Lower leg skin (tissue), 4 donors: ENCODE measurements at places on chromosomes 7 and 10.
A peak's percentile ranks its signal among the peaks of the same experiment; 100 is the strongest.

DNA sequence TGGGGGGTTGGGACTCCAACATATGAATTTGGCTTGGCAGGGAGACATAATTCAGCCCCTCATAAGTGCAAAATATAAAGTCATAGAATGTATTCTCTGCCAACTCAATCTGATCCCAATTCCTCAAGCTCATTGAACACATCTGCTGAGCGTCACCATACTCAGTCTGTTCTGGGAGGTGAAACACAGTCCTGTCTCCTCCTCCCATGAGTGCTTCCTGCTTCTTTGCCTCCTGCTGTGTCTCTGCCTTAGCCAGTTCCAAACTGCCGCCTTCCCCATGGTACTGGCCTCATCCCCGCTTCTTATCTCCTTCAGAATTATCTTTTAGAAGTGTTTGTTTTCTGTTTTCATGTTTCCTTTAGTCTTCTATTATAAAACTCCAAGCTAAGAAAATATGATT is 365.5 kb downstream of the TNS3 start:
- DNase-seq, result no peak

GRCh38 chr10:66102756-66103155 is 823.1 kb upstream of the LRRTM3 start:
- DNase-seq, result no peak

DNA sequence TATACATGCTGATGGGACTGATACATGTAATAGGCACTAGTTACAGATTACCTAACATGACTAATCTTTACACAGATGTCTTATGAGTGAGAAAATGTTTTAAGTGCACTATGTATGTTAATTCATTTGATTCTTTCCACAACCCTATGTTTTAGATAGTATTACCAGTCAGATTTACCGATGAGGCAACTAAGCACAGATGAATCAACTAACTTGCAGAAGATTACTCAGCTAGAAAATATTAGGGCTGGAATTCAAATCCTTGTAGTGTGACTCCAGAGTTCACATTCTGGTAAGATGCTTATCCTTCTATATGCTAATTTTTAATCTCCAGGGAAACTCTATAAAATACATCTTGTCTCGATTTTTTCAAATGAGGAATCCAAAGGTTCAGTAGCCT is 964.9 kb downstream of the REEP3 start:
- no peak for DNase-seq

DNA sequence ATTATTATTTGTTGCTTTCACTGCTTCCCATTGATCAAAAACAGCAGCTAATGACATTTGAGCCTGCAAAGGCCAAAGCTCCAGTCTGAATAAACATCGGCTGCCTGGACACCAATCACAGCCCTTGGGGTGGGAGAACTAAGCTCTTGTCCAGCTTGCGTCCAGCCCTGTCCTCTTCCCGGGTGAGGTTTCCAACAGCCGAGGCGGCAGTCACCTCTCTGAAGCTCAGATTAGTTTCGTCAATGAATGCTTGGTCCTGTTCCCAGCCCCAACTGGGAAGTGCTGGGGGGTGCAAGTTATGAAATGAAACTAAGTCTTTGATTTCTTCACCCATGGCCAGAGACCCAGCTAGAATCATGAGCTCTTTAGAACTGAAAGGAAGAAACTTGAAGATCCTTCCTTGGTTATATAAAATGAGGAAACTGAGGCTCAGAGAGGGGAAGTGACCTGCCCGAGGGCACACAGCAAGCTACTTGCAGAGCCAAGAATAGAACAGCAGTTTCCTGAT is 114.0 kb upstream of the TCF7L2 start:
- DNase-seq, result peak; percentile 89

- DNase-seq, result no peak
These were observed 118.1 kb upstream of the LYZL2 start for GRCh38 chr10:30747633-30748032.

DNA sequence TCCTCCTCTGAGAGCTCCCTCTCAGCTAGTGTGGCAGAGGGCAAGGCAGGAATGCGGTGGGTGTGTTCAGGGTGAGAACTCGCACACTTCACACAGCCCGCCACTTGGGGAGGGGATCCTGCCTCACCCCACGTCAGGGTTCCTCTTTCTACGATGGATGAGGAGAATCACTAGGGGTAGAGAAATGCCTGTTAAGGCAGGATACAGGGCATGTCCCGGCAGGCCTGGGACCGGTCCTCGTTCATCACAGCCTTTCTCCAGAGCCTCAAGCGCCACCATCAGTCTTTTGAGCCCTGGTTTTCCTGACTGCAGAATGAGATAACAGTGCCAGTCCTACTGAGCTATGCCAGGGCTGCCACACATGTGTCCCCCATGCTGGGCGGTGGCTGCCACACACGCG is 546.7 kb upstream of the ADARB2 start:
- DNase-seq, result no peak

DNA sequence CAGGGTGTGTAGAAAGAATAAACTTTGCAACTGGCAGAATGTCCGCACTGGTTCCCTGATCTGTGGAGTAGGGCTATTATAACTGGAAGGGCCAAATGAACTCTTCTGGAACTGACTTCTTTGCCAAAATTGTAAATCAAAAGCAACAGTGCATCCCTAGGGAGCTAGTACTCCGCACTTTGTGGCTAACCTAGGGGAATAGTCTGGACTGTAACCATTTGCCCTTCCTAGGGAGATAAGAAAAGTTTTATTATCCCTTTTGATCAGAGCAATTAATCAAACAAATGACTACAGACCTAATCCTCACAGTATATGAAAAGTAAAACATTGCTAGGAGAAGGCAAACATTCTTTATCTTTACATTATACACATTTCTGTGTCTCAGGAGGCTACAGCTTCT is 45.5 kb upstream of the STEAP1B start:
- no peak for DNase-seq

GRCh38 chr7:151245360-151246101 is 3.0 kb downstream of the SMARCD3 start:
- peak; percentile 87 for DNase-seq

DNA sequence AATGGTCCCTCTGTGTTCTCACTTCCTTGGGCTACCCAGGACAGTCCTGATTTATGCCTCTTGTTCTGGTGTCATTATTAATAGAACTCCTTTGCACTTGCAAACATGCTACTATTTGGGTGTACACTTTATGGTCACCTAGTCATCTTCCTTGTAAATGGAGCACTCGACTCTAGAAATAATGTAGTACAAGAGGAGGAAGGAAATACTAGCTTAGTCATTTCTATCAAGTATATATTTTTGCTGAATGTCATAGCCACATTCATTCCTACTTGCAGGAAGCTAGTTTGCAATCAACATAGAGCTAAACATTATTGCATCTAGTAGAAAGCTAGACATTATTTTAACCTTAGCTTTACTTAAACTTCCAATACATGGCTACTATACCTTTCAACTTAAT is 335.3 kb downstream of the MAGI2 start:
- DNase-seq, result no peak

DNA sequence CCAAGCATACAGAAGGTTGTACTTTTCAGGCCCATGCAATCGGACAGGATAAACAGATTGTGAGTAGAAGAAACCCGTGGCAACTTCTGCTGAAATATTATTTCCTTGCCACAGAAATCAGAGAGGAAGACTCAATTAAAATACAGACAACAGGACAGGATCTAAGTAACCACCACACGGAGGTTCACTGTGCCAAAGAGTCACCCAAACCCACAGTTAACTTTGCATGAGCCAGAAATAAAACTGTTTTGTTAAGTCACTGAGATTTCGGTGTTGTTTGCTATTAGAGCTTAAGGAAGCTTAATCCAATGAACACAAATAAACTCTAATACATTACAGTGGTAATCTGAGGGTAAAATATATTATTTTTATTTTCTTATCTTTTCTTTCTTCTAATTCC is 14.0 kb downstream of the PNPLA8 start:
- no peak for DNase-seq

- DNase-seq, result no peak
These were observed 96.3 kb upstream of the NEBL start for GRCh38 chr10:20993389-20993788.

DNA sequence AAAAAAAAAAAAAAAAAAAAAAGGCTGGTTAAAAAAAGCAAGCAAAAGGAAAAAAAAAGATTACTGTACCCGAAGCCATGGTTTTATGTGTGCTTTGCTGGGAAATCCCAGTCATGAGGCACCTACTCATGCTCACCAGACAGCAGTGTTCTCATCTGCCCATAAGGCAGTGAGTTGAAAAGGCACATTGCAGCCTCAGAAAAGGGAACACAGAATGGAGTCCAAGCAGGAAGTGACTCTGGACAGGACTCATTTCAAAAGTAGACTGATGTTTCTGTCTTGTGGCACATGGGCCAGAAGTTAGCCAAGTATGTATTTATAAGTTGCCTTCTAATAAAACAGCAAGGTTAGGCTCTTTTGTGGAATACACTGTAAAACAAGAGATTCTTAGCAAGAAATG is 40.2 kb downstream of the PDSS1 start:
- no peak for DNase-seq

GRCh38 chr7:16891874-16892643 is 10.3 kb upstream of the AGR3 start:
- DNase-seq, result no peak

DNA sequence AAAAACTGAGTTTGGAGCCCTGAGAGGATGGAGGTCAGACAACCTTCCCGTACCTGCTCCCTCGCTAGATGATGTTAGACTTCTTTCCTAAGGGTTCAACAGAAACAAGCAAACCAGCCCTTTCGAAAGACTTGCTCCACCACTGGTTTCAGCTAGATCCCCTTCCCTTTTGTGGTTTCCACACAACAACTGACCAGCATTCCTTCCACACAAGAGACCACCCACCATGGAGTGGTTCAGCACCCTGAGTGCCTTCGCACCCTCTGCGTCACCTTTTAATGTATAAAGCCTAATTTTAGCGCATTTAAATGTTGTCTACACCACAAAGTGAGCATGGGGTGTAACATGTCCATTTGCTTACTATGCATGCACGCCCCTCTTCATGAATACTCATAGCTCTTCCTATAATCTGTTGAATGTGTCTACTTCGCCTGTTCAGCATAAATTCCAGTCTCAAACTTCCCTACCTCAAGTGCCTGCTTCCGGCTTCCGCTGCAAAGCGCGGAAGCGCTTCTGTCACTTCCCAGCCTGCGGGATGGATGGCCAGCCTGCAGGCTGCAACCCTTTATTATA is 69.0 kb downstream of the TACC2 start:
- no peak for DNase-seq

DNA sequence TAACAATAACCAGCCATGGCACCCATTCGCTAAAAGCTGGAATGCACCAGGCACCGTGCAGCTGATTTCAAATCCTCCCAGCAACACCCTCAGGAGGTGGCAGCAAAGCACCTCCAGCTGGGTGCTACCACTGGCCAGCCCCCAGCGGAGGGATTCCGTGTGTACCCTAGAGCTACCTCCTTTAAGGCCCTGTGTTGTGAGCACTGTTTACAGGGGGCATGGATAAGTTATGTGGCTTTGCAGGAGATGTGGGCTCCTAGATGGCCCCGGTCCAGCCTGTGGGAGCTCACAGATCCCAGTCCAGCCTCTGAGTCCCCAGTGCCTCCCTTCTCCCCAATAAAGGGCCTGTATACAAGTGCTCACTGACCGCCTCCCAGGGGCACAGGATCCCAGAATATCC is 27.1 kb downstream of the TNRC18 start:
- DNase-seq, result no peak

GRCh38 chr7:15085366-15085765 is 182.8 kb upstream of the DGKB start:
- no peak for DNase-seq

DNA sequence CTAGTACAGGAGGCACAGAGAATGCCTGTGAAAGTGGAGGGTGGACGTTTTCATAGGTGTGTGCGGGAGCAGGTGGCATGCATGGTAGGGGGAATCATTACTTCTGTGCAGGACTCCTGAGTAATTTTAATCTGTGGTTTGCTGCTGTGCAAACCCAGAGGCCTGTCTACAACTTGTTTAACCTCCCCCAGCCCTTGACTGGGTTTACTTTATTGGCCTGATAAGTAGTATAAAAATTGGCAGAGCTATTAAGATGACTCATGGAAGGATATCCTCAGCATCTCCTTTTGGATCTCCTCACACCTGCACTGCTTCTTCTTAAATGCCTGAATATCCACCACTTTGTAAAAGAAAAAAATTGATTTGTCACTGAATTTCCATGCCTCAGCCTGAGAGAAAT is 104.8 kb downstream of the AUTS2 start:
- DNase-seq, result no peak

DNA sequence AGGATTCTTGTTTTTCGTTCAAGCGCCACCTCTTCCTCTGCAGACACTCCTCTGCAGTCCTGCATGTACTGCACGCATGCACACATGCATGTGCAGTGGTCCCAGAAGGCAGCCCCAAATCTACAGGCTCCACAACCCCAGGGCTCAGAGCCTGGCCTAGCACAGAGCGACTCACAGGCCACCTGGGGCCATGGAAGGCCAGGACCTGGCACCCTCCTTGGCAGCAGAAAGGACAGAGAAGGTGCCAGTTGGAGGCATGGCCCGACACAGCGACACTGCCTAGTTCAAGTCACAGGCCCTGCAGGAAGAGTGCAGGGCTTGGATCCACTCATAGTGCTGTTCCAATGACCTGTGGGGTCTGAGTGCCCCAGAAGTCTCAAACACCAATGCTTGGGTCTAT is 48.7 kb upstream of the RET start:
- no peak for DNase-seq
